ENCODE measurements at places on chromosomes 3 and 15.

DNA sequence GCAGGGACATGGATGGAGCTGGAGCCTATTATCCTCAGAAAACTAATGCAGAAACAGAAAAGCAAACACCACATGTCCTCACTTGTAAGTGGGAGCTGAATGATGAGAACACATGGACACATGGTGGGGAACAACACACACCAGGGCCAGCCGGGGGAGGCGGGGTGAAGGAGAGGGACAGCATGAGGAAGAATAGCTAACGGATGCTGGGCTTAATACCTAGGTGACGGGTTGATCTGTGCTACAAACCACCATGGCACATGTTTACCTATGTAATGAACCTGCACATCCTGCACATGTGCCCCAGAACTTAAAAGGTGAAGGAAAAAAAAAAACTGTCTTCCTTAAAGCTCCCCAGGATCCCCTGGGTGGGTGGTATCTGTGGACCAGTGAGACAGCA, 87.1 kb downstream of the ADAMTS17 start:
- no peak for DNase-seq

DNA sequence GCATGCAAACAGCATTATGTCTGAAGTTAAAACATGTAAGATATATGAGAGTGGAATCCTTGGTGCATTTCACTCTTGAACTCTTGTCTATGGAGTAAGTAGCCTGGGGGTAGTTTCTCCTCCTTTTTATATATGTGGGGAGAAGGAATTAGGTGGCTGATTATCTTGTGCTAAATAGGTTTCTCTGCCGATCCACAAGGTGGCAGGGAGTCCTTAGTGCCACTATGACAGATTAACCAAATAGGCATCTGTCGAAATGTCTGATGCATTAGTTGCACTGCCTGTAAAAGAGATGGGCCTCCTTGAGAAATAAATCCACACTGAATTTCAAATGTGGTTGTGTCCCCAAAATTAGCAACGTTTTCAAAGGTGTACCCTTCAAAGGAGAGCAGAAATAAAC, 170.1 kb downstream of the CNTN4 start:
- no peak for DNase-seq

DNA sequence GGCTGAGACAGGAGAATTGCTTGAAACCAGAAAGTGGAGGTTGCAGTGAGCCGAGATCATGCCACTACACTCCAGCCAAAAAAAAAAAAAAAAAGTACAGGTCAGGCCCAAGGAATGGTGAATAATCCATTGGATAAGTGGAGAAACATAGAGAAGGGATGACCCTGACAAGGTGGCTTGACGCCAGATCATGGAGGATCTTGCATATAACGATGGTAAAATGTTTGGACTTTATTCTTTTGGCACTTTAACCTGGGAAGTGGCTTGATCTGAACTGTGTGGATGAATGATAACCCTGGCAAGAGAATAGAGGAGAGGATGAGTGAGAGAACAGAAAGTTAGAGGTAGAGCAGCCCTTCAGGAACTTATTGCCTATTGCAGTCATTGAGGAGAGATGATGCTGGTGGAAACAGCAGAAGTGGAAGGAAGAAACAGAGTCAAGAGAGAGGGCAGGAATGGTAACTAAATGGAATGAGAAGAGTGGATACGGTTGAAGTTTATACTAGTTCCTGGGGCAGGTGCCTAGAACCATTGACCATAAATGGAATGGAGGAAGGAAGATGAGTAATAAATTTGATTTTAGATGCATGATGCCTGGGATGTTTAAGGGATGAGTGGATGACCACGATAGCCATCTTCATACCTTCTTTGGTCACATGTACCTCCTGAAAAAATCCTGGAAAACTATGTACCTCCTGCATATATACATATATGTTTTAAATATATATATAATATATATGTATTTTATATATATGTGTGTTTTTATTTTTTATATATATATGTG, 57.8 kb downstream of the BLM start:
- no peak for DNase-seq

DNA sequence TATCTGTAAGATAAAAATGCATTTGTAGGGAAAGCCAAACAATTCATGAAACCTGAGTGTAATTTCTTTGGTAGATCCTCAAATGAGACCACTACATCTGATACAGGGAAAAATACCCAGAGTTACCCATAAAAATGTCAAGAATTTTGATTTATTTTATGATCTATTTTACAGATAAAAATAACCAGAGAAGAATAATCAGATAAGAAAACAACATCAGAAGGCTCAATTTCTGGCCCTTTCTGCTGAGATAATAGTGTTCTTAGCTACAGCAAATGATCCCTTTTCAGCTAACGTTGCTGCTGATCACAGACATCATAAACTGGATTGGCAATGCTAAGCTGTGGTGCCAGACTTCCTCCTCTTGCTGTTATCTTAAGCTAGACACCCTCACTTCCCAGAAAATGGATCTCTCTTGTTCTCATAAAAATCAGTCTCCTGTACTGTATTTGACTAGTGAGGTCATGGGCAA, 21.3 kb upstream of the TMEM108 start:
- no peak for DNase-seq

DNA sequence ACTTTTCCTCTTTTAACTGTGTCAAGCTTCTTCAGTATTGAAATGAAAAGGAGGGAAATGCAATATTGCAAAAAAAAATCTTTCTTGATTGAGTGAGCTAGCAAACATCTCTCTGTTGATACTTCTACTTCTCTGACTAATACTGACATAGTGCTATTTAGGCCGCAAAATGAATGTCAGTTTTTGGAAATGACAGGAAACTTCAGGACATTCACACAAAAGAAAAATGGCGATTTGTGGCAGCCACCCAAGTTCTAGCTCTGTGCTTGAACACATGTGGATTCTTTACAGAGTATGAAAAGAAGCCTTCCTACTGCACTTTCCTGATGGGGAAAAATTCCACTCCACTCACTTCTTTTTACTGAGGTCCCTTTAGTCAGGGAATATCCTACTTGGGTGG, 486.8 kb upstream of the ALCAM start:
- no peak for DNase-seq

DNA sequence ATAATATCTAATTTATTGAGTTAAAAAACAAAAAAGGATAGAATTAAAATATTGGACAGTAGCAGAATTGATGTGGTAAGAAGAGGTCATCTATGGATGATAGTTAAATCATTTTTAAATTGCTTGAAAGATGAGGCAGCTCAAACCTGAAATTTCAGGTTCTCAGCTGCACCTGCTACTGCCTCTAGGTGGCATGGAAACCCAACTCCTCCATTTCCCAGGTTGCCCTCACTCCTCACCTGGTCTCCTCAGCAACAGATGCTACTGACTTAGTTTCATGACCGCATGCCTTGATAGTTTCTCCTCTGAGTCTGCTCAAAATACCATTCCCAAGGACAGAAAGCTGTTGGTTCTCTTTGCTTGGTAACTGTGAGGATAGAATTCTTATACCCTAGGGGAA, 148.1 kb downstream of the ABHD5 start:
- DNase-seq, result no peak

- no peak for DNase-seq
Observed at GRCh38 chr3:105615814-105616213, 249.1 kb downstream of the ALCAM start.

- no peak for DNase-seq
Observed at GRCh38 chr3:72848703-72849081, 447 bp upstream of the SHQ1 start.

DNA sequence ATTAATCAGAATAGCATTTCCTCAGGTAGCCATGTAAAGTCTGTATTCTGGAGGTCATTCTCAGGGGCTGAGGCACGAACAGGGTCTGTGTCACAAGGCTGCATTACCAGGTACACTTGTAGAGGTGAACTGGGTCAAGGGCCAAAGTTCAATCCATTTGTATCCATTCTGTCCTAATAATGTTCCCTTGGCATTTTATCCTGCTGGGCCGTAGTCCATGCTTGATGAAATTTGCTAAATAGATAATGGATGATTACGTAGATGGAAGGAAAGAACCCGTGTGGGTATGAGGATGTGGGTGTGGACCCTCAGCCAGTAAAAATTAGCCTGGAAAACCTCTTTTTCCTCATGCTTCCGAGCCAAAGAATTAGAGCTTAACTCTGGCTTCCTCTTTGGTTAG, 785.9 kb downstream of the GRM7 start:
- no peak for DNase-seq

GRCh38 chr3:37712421-37712820, 149.3 kb upstream of the CTDSPL start:
- no peak for DNase-seq

DNA sequence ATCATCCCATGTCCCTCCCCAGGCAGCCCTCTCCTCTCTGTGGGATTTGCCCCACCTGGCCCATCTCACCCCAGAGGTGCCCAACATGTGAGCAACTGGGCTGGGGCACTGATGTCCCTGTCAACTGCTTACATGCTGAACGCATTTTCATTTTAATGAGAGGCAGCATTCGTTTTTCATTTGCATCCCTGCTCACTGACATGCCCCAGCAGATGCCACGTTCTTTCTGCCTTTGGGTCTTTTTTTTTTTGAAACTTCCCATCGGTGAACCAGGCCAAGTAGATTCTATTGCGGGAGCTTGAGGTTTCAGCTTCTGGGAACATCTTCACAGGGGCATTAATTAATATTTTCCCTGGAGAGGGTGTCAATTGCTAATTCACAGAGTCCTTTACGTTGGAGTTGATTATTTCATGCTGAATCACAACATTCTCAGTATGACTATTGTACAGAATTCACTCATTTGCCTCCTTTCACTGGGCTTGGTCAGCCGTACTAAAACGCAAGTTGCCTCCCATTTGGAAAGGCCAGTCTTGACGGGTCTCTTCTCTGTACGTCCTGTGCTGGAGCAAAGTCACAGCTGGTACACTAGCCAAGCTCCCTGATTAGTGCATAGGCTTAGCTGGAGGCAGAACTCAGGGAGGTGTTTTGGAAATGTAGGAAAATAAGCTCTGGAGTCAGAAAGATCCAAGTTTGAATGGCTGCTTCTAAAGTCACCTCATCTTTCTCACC, 69.8 kb downstream of the CHRNA7 start:
- DNase-seq, result no peak

DNA sequence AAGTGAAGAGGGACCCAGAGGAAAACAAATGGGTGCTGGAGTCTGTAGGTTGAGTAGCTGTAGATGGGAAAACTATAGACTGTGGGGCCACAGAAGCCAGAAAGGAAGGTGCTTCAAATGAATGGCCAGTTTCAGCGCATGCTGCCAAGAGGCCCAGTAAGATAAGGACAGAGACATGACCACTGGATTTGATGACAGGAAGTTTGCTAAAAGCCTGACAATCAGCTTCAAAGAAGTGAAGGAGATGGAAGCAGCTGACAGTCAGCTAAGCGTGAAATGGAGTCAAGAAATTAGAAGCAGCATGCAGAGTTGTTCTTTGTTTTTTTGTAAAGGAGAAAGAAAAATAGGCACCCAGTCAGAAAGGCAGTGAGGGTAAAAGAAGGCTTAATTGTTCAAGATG, 24.9 kb downstream of the TXNRD3 start:
- DNase-seq, result no peak

DNA sequence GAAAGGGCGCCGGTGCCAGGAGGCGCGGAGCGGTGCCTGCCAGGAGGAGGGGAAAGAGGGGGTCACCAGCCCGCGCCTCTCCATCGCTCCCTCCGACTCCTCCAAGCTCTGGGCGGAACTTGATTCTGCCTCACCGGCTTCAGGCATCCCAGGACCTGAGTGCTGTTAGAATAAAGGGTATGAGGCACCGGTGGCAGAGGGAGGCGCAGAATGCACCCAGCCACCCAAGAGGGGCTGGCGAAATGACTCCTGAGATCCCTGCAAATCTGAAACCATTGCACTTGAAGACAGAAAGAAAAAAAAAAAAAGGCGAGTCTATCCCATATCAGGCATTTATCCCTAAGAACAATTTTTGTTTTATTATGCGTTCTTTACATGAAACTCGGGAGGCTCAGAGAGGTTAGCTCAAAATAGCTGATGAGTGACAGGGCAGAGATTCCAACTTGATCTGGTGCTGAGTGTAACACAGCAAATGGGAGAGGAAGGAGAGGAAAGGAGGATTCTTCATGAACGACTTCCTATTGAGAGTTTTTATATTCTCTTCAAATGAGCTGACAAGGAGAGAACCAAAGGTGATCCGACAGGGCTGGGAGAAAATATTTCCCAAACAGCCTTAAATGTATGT, 157.0 kb upstream of the FRMD4B start:
- DNase-seq, result no peak

DNA sequence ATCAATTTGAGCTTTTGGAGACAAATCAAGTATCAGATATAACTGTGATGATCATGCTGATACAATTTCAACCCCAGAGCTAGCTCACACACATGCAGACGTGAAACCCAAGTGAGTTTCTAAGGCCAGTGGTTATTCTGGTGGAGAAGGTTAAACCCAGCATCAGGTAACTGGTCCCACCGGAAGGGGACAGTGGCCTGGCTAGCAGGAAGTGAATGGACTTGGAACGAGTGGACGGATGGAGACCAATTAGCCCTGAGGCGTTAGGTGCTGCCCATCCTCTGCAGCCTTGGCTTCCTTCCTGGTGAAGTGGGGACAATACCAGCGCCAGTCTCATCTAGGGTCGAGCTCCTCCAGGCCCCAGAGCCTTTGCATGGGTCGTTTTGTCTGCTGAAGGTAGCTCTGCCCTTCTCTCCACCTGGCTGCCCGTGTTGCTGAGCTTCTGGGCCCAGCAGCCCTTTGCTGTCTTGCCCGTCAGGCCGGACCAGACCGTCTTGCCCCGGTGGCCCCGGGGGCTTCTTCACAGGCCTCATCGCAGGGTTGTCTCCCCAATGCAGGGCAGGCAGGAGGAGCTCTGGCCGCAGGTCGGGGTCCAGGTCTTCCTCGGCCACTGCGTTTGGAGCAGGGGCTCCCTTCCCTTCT, 915 bp upstream of the KCTD6 start:
- peak; percentile 6 for DNase-seq

DNA sequence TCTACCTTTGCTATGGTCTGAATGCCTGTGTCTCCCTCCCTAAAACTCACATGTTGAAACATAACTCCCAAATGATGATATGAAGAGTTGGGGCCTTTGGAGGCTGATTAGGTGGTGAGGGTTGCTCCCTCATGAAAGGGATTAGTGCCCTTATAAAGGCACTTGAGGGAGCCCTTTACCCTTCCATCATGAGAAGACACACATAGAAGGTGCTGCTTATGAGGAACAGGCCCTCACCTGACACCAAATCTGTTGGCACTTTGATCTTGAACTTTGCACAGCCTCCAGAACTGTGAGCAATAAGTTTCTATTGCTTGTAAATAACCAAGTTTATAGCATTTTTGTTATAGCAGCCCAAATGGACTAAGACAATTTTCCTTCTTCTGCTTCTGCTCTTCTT, 76.2 kb upstream of the ADAMTS9 start:
- no peak for DNase-seq

- no peak for DNase-seq
Observed at GRCh38 chr3:185960522-185961288, 22.9 kb upstream of the TRA2B start.

GRCh38 chr3:90052425-90052950, 945.1 kb downstream of the EPHA3 start:
- DNase-seq, result no peak

Measured in activated CD4-positive, CD25-positive, alpha-beta regulatory T cell treated with anti-CD3 and anti-CD28 coated beads, Interleukin-2, amount 50 U/mL, for 16 hours (primary cell).